KBM-7 (cell line): ENCODE measurements at places on chromosomes 5 and 9.

GRCh38 chr9:135301271-135302263 is 178.0 kb upstream of the PPP1R26 start:
- DNase-seq, result no peak

DNA sequence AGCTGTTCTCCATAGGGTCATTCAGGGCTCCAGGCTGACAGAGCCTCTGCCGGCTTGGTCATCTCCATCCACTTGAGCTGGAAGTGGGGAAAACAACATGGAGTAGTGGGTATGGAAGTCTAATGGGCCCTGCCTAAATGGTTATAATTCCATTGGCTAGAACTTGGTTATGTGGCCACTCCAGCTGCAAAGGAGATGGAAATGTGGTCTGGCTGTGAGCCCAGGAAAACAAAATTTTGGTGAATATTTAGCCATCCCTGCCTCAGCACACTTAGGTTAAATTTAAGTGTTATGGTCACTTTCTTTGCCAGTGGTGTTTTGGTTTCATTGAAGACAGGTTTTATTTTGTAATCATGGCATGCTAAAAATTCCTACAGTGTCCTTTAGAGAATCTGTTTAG is 112.3 kb downstream of the SMARCA2 start:
- DNase-seq, result no peak

- no peak for DNase-seq
These were observed 102.2 kb downstream of the KLF4 start for GRCh38 chr9:107387409-107387808.

DNA sequence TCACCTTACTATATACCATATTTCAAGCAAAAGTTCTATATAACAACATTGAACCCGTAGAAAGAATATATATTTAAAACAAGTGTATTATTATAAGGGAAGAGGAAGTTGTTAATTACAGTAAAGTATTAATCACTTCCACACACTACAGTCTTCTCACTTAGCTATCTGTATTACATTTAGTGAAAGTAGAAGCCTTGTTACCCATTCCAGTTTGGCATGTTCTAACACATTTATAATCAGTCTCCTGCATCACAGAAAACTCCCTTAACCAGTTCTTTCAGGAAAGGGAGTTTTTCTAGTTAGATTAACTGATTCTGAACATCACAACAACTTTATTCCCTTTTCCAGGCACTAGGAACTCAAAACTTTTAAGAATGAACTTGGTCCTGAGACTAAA is 6.9 kb downstream of the RAB14 start:
- no peak for DNase-seq

GRCh38 chr5:62587737-62588136 is 9.1 kb downstream of the LRRC70 start:
- no peak for DNase-seq

GRCh38 chr5:139378941-139379361 is 4.1 kb downstream of the SLC23A1 start:
- DNase-seq, result no peak

- no peak for DNase-seq
These were observed 114.7 kb downstream of the ST8SIA4 start for GRCh38 chr5:100788417-100788816.
